ENCODE measurements at places on chromosomes 16 and 17. TPM values are rescaled to one million over a fixed set of nuclear protein-coding genes. Genes with fewer than 3 reads are reported as not detected.

SGCA gene
- 207 TPM for total RNA-seq

FSCN2 gene
- total RNA-seq: 0.74 TPM

SLC6A4 gene
- 7.0 TPM for total RNA-seq

ZFP90 gene
- 20.0 TPM for total RNA-seq

Data from right atrium auricular region (tissue), 2 donors.